Fibroblast of skin of scalp (primary cell): ENCODE measurements at places on chromosomes 11 and 22.

GRCh38 chr22:40310768-40311120, 35.6 kb upstream of the ADSL start:
- no peak for DNase-seq

- no peak for DNase-seq
Measured at GRCh38 chr11:1227551-1228100, 4.8 kb downstream of the MUC5B start.

DNA sequence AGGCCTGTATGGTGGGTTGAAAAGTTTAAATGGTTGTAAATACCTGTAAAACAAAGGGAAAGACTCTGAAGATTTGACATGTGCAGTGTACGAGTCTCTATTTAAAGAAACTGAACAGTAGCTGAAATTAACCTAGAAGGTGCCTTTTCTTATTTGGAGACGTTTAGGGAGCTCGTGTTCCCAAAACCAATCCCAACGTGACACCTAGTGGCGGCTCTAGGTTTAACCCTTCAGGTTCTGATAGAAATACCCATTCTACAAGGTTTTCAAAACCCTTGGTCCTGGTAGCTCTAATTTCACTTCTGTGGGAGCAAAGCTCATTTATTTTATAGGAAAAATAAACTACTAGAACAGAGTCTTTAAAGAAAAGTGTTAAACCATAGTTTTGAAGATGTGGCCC, 258.3 kb downstream of the LRRC4C start:
- peak; percentile 64 for DNase-seq

DNA sequence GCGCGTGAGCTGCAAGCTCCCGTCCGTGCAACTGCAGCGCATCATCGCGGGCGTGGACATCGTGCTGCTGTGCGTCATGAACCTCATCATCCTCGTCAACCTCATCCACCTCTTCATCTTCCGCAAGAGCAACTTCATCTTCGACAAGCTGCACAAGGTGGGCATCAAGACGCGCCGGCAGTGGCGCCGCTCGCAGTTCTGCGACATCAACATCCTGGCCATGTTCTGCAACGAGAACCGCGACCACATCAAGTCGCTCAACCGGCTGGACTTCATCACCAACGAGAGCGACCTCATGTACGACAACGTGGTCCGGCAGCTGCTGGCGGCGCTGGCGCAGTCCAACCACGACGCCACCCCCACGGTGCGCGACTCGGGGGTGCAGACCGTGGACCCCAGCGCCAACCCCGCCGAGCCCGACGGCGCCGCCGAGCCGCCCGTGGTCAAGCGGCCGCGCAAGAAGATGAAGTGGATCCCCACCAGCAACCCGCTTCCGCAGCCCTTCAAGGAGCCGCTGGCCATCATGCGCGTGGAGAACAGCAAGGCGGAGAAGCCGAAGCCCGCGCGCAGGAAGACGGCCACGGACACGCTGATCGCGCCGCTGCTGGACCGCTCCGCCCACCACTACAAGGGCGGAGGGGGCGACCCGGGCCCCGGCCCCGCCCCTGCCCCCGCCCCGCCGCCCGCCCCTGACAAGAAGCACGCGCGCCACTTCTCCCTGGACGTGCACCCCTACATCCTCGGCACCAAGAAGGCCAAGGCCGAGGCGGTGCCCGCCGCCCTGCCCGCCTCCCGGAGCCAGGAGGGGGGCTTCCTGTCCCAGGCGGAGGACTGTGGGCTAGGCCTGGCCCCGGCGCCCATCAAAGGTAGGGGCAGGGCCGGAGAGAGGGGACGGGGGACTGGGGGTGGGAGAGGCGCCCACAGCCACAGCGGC, 7.3 kb downstream of the PANX2 start:
- DNase-seq, result no peak

DNA sequence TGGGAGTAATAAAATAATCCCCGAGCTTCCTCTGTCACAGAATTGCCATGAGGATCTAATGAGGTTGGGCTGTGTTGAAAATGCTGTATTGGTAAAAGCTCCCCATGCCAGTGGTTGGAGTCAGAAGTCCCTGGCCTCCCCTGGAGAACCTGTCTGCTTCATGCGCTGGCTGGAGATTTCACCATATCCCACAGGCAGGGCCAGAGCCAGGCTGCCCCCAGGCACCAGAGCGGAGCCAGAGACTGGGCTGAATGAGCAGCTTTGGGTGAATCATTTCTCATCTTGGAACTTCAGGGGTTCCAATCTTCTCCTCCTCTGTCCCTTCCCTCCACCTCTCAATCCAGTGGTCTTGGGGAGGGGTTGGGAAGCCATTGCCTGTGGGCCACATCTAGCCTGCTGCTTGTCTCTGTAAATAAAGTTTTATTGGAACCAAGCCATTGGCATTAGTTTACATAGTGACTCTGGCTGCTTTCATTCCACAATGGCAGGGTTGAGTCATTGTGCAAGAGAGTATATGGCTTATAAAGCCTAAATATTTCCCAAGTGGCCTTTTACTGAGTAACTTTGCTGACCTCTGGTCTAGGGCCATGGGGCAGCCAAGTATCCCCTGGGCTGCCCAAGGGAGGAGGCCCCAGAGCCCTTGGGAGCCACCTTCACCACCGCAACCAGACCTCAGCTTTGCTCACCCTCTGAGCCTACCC, 35.2 kb downstream of the LRRC10B start:
- peak; percentile 33 for DNase-seq

DNA sequence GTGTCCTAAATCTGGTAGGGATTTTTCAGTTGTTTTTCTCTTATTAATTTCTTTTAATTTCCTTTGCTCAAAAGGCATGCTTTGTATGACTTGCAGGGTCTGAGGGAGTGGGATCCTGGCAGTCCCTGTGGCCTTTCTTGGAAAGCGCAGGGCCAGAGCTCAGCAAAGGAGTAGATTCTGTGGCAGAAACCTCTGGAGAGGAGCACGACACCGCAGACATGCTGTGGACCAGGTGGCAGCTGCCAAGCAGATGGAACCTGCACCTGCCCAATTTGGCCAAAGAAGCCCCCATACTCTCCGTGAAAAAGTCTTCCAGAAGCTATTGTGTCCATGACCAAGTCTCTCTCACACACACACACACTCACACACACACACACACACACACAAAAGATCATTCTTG, 78.9 kb upstream of the FGF3 start:
- DNase-seq, result no peak
